Esophagus squamous epithelium (tissue), 5 donors: ENCODE measurements at places on chromosomes 6 and 20. TPM values are rescaled to one million over a fixed set of nuclear protein-coding genes. Genes with fewer than 3 reads are reported as not detected.

DNA sequence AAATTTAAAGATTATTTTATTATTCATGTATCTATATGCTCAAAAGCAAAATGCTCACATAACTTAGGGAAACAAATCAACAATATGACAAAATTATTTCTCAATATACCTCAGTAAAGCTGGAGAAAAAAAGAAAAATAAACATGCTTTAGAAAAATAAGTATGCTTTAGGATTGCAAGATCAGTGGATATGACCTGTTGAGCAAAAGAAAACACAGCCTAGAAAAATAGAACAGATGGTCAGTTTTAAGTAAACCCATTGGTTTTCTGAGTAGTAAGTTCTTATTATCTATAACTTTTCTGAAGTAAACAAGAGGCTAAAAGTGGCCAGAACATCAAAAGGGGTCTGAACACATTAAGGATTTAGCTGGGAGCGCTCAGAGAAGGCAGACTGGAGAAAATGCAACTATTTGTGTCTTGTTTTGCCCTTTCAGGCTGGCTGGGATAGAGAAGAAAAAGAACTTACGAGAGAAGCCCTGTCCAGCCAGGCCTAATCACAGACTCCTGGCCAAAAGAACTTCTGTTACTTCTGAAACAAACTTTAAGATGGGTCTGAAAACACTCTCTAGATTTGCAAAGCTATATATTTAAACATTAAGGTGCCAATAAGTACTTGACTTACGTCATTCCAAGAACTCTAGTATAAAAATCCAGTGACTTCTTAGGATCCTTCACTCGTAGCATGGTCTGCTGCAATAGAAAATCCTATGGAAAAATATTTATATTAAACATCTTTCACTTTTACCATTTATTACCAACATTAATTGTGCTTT lies 16.5 kb downstream of the GLO1 start:
- H3K27me3 ChIP-seq, result no peaks in the 10 kb centered on the region
- H3K4me3 ChIP-seq, result no peak overlapping the region
- DNase-seq, result no peak
- peaks cover 35% of the 10 kb centered on the region for H3K36me3 ChIP-seq

GRCh38 chr20:45336530-45337366 lies 11.5 kb downstream of the SDC4 start:
- H3K36me3 ChIP-seq, result peaks cover 50% of the 10 kb centered on the region
- H3K27ac ChIP-seq, result peak overlapping the region; percentile 98
- H3K4me3 ChIP-seq, result peak overlapping the region; percentile 19
- peaks cover 65% of the 10 kb centered on the region for H3K4me1 ChIP-seq
- no peak for DNase-seq

Gene KCNQ5
- 0.57 TPM for total RNA-seq

DNA sequence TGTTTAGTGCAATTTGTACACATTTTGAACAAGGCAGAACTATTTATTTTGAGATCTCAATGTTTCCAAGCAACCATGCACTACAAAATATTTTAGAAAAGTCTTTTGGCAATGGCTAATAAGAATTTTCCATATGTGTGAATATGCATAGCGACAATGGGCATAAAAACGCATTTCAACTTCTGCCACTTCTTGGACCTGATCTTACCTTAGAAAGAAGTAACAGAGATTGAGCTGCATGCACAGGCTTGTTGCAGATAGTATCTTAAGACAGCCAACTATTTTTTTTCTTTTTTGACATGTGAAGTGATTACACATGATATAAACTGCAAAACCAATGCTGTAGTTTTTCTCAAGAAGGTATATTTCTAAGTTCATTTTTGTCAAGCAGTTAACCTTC lies 210.4 kb upstream of the PHACTR1 start:
- DNase-seq, result no peak
- peaks cover 12% of the 10 kb centered on the region for H3K4me1 ChIP-seq
- H3K27me3 ChIP-seq, result no peaks in the 10 kb centered on the region

GRCh38 chr6:69693762-69694161 lies 103.0 kb downstream of the LMBRD1 start:
- no peak overlapping the region for H3K27ac ChIP-seq
- no peaks in the 10 kb centered on the region for H3K4me1 ChIP-seq
- no peak for DNase-seq
- H3K27me3 ChIP-seq, result no peaks in the 10 kb centered on the region

DNA sequence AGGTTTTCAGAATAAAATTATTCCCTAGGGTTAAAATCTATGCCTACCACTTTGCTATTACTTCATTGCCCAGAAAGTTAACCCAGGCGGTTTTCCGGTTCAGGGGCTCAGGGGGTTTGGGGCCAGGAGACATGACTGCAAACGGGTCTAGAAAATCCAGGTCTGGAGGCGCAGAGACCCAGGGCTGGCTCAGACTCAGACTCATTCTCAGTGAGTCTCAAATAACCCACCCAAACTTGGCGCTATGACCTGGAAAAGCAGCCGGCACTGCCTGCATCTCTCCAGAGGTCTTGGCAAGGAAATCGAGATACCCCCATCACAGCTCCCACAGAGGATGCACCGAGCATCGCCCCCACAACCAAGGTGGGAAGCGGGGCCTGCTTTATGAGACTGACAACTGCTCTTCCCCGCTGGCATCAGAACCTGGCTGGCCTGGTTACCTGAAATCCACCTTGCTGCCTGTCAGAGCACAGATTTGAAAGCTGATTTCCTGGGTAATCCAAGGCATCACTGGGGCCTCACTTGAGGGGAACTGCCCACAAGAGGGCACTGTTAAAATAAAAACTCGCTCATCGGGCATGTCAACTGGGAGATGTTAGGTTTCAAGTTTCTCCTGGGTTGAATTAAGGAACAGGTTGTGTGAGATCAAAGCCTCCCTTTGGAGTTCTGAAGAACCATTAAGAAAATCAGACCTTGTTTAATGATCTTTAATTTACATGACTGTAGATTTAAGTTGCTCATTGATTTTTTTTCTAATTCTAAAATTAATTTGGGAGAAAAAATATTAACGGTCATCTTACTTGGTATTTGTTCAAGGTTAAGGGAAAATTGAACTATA lies 55.1 kb downstream of the KIF16B start:
- H3K36me3 ChIP-seq, result no peaks in the 10 kb centered on the region
- no peak for DNase-seq
- H3K27me3 ChIP-seq, result no peaks in the 10 kb centered on the region
- H3K27ac ChIP-seq, result no peak overlapping the region
- H3K4me3 ChIP-seq, result no peak overlapping the region

GRCh38 chr20:4040283-4041179 lies 25.2 kb upstream of the RNF24 start:
- no peak overlapping the region for H3K4me3 ChIP-seq
- H3K36me3 ChIP-seq, result no peaks in the 10 kb centered on the region
- H3K4me1 ChIP-seq, result peaks cover 10% of the 10 kb centered on the region
- no peaks in the 10 kb centered on the region for H3K27me3 ChIP-seq

Gene PI16
- total RNA-seq, result 2.5 TPM

Gene LIME1
- 10.9 TPM for total RNA-seq

Gene EMILIN3
- 0.76 TPM for total RNA-seq

Gene RHAG
- 0.19 TPM for total RNA-seq

DNA sequence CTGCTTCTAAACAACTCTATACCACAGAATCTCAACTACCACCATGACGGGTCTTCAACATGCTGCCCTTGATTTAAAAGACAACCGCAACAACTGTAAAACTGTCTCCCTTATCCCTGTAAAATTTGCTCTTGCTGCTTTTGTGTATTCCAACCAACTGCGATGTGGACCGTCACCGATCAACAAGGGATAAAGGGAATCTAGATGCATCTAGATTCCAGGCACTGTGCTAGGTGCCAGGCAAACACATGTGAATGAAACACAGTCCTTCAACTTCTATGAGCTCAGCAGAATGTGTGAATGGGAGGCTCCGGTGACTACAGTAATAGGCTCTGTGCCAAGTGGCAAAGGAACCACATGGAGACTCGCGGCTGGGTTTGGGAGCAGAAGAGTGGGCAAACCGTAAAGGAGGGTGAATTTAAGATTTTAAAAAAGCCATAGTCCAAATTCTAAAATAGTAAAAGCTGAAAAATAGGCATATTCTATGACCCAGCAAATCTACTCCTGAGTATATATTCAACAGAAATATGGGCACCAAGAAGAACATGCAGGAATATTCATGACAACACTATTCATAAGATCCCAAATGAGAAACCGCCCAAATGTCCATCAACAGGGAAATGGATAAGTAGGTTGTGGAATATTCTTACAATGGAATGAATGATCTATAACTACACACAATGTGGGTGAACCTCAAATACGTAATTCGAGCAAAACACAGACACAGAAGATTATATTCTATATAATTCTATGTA lies 3.7 kb upstream of the PRND start:
- no peak for DNase-seq
- no peak overlapping the region for H3K4me3 ChIP-seq
- H3K36me3 ChIP-seq, result no peaks in the 10 kb centered on the region
- H3K27ac ChIP-seq, result no peak overlapping the region
- no peaks in the 10 kb centered on the region for H3K27me3 ChIP-seq

- H3K4me1 ChIP-seq, result no peaks in the 10 kb centered on the region
- DNase-seq, result no peak
- no peaks in the 10 kb centered on the region for H3K27me3 ChIP-seq
- H3K4me3 ChIP-seq, result no peak overlapping the region
- no peak overlapping the region for H3K27ac ChIP-seq
- no peaks in the 10 kb centered on the region for H3K36me3 ChIP-seq
Measured at GRCh38 chr20:48165401-48165685, 380.1 kb upstream of the SULF2 start.

DNA sequence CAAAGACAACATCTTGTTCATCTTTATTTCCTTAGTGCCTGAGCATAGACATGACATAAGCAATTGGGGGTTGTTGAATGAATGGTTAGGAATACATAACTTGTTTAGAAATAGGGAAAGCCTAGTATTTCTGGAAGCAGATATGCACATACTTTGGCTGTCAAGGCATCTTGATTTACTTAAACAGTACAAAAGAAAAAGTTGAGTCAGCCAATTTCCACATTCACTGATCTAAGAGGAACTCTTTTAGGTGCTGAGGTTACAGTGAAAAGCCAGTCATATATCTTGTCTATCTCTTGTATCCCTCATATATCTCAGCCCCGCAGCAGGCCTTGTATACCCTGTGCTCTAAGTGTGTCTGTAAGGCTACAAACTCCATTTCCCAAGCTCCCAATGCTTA lies 11.6 kb downstream of the ZKSCAN4 start:
- H3K27me3 ChIP-seq, result no peaks in the 10 kb centered on the region
- H3K4me3 ChIP-seq, result no peak overlapping the region
- H3K4me1 ChIP-seq, result no peaks in the 10 kb centered on the region
- DNase-seq, result no peak

GRCh38 chr20:29689411-29690225 lies 1567.8 kb upstream of the DEFB115 start:
- DNase-seq, result no peak
- H3K27me3 ChIP-seq, result no peaks in the 10 kb centered on the region
- no peak overlapping the region for H3K27ac ChIP-seq
- H3K4me3 ChIP-seq, result peak overlapping the region; percentile 20

GRCh38 chr6:111407686-111408085 lies 75.3 kb downstream of the REV3L start:
- H3K27me3 ChIP-seq, result no peaks in the 10 kb centered on the region
- peaks cover 7% of the 10 kb centered on the region for H3K36me3 ChIP-seq
- H3K27ac ChIP-seq, result no peak overlapping the region
- no peak overlapping the region for H3K4me3 ChIP-seq

Gene MEI4
- not detected for total RNA-seq

DNA sequence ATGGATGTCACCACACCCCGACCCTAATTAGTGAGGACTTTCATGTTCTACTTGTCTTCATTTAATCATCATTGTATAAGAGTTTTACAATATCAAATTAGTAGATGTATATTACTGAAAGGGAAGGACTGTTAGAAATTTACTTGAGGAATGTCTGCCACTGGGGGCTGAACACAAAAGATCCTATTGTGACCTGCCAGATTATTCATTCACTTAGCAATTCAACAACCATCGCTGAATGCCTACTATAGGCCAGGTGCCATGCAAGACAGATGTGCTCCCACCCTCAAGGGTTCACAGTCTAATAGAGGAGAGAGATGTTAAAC lies 8.0 kb upstream of the RBCK1 start:
- H3K27ac ChIP-seq, result no peak overlapping the region
- H3K4me1 ChIP-seq, result no peaks in the 10 kb centered on the region
- H3K27me3 ChIP-seq, result no peaks in the 10 kb centered on the region
- DNase-seq, result no peak

DNA sequence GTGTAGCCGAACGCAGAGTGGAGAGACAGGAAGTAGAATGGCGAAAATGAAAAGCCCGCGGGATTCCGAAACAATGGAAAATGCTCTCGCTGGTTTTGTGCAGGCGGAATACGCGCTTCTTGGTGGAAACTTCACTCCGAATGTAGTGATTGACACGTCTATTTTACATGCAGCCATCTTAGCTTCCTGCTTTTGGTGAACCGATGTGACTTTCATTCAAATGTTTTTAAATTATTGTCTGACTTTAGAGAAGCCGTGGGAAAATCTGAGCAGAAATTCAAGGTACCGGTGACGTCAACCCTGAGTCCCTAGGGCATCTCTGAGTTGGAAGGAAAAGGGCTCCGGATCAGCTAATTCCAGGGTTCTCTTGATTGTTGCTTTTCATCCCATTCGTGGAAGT lies 11.4 kb downstream of the GPX5 start:
- H3K27me3 ChIP-seq, result peaks cover 78% of the 10 kb centered on the region
- no peaks in the 10 kb centered on the region for H3K4me1 ChIP-seq
- no peak overlapping the region for H3K27ac ChIP-seq
- no peak overlapping the region for H3K4me3 ChIP-seq

DNA sequence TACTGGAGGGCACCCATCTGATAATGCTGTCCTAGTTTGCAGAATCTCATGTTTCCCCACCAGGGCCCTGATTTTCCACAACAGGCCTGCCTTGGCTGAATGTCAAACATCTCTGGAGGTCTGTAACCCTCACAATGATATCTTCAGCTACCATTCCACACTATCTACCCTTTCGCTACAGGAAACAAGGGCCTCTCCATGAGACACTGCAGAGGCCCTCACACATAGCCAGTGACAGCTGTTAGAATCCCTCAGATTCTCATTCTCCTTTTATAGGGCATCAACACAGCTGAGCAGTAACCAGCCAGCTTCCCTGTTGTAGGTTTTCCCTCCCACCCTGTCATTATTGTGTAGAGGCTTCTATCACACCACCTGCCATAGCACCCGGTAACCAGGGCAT lies 29.6 kb upstream of the MICB start:
- DNase-seq, result no peak
- H3K27ac ChIP-seq, result no peak overlapping the region
- H3K4me3 ChIP-seq, result no peak overlapping the region

Gene PNISR
- total RNA-seq, result 35.7 TPM

Gene SLC32A1
- total RNA-seq, result not detected

DNA sequence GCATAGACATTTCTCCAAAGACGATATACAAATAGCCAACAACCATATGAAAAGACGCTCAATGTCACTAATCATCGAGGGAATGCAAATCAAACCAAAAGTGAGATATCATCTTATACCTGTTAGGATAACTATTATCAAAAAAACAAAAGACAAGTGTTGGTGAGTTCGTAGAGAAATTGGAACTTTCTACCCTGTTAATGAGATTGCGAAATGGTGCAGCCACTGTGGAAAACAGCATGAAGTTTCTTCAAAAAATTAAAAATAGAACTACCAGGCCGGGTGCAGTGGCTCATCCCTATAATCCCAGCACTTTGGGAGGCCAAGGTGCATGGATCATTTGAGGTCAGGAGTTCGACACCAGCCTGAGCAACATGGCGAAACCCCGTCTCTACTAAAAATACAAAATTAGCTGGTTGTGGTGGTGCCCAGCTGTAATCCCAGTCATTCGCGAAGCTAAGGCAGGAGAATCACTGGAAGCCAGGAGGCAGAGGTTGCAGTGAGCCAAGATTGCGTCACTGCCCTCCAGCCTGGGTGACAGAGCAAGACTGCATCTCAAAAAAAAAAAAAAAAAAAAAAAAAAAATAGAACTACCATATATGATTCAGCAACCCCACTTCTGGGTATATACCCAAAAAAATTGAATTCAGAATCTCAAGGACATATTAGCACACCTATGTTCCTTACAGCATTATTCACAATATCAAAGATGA lies 170.0 kb upstream of the ZNF184 start:
- H3K36me3 ChIP-seq, result no peaks in the 10 kb centered on the region
- DNase-seq, result no peak
- H3K27ac ChIP-seq, result no peak overlapping the region
